AG10803 (cell line): ENCODE measurements at places on chromosomes 5 and 9.

DNA sequence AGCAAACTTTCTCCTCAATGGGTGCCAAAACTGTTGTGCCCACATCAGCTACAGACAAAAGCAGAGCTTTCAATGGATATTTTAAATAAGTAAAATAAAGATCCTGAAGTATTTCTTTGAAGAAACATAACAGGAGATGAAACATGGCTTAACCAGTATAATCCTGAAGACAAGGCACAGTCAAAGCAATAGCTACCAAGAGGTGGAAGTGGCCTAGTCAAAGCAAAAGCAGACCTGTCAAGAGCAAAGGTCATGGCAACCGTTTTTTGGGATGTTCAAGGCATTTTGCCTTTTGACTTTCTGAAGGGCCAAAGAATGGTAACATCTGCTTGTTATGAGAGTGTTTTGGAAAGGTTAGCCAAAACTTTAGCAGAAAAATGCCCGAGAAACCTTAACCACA lies 77.9 kb downstream of the ANXA1 start:
- DNase-seq = no peak

- no peak for DNase-seq
Measured at GRCh38 chr5:144076521-144077083, 93.9 kb downstream of the YIPF5 start.

- DNase-seq = no peak
Measured at GRCh38 chr5:42887575-42887974, 75.9 kb upstream of the SELENOP start.

GRCh38 chr5:180335614-180336233 lies 17.4 kb downstream of the GFPT2 start:
- no peak for DNase-seq

GRCh38 chr9:1718836-1719235 lies 296.3 kb upstream of the SMARCA2 start:
- DNase-seq = no peak

DNA sequence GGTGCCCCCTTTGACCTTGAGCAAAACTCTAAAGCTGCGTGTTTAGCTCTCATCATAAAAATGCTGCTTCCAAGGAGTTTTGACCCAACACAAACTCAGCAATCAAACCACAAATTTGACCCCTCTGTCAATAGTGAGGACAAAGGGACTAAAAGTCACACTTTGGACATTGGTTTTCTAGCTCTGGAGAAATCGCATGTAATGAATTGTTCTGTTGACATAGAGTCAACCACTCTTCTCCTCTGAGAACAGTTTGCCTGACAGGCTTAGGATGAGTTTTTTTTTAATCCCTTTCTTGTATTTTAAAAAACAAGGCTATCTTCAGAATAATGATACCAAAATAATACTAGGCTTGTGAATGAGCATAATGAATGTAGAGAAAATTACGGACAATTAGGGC lies 61.1 kb upstream of the MAN2A1 start:
- DNase-seq = no peak

DNA sequence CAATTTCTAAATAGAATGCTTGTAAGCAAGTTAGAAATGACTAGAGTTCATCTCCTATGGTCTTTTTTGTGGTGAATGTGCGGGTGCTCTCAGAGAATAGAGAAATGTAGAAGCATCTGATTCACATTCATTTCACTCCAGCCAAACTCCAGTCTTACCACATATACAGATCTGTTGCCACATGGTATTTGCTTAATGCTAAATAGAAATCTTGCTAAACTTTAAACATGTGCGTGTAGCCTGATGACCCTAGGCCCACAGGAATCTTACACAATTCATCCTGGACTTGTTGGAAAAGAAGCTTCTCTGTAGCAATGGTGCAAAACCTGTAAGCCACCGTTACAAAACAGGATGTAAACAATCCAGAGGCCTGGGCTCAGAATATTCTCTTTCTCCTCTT lies 135.2 kb downstream of the PCSK1 start:
- DNase-seq = peak; percentile 100

GRCh38 chr5:30880514-30880913 lies 313.0 kb upstream of the CDH6 start:
- no peak for DNase-seq

- no peak for DNase-seq
Measured at GRCh38 chr5:25701936-25702335, 1057.2 kb upstream of the CDH10 start.

DNA sequence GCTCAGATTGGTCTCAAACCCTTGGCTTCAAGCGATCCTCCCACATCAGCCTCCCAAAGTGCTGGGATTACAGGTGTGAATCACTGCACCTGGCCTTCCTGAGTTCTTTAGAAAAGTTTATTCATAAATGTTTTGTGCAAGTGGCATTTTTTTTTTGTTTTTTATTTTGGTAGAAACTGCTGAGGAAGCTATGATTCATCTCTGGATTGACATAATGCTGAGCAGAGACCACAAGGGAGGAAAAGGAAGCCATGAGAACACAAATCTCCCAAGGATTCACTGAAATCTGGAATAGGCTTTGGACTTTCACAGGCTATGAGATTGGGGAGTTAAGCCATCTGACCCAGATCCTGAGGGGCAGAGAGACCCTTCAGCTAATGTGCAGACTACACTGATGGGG lies 3.4 kb upstream of the SLC46A2 start:
- DNase-seq = no peak

GRCh38 chr9:87336407-87336806 lies 161.3 kb upstream of the DAPK1 start:
- DNase-seq = peak; percentile 50
